Forelimb muscle (tissue), 1 donor: ENCODE measurements at places on chromosomes 4 and X. TPM values are rescaled to one million over a fixed set of nuclear protein-coding genes. Genes with fewer than 3 reads are reported as not detected.

GRCh38 chr4:65302145-65302544 lies 368.1 kb downstream of the EPHA5 start:
- no peak for DNase-seq

- no peak for DNase-seq
Measured at GRCh38 chrX:101071582-101071981, 7.1 kb upstream of the TMEM35A start.

GRCh38 chr4:121939690-121940089 lies 12.2 kb downstream of the TRPC3 start:
- no peak for DNase-seq

- no peak for DNase-seq
Measured at GRCh38 chr4:2940267-2941137, 22.7 kb downstream of the NOP14 start.

GRCh38 chr4:139920486-139921002 lies 233.4 kb downstream of the MAML3 start:
- no peak for DNase-seq

DNA sequence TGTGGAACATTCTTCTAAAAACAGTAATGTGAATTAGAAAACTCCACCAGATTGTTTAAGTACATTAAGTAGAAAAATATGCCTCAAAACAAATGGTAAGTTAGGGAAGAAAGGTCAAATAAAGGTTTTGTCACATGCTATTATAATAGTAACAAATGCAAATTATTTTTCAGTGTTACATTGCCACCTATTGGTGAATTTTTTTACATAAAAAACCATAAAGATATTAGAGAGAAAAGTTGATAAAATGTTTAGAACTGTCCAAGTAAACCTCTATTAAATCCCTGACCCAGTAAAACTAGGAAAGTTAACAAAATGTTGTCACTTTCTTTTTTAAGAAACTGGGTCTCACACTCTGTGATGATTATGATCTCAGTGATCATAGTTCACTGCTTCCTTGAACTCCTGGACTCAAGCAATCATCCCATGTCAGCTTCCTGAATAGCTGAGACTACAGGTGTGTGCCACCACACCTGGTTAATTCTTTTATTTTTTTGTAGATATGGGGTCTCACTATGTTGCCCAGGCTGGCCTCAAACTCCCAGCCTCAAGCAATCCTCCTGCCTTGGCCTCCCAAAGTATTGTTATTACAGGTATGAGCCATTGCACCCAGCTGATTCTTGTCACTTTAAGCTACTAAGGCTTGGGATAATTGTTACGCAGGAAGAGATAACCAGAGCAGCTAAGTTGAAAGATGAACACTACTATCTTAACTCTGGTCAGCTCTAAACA lies 157.6 kb downstream of the ATRX start:
- DNase-seq, result no peak

- no peak for DNase-seq
Measured at GRCh38 chr4:141006242-141006802, 126.9 kb downstream of the RNF150 start.

DNA sequence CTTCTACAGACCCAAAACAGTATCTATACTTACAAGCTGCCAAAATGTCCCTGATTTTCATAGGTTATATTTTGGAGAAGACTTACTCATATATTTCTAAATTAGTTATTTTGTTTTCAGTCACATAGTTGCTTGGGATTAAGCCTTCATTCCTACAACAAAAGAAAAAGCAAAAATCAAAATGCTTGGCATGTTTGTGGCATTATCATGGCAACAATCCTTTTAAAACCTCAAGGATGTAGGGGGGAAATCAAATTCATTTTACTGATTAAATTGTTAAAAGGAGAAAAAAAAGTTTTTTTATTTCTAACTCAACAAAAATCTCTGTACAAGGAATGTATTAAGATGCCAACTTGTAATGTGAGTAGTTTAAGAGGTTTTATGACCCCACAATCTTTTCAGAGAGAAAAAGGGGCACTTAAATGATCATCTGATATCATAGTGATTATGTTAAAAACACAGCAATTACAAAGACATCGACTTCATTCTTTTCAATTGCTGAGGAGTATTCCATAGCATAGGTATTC lies 23.5 kb downstream of the TXK start:
- no peak for DNase-seq

Gene DAPP1
- 2.3 TPM for polyA plus RNA-seq

Gene TRIM60
- polyA plus RNA-seq, result not detected

Gene LIAS
- polyA plus RNA-seq, result 27.7 TPM

Gene KLKB1
- polyA plus RNA-seq, result 0.15 TPM

Gene ARMCX4
- polyA plus RNA-seq, result 68.0 TPM

Gene KLF8
- 4.7 TPM for polyA plus RNA-seq

Gene CXCL5
- polyA plus RNA-seq, result not detected
